ENCODE measurements at places on chromosomes 6 and 20.

GRCh38 chr20:6184086-6184485, 61.3 kb upstream of the FERMT1 start:
- DNase-seq: no peak

DNA sequence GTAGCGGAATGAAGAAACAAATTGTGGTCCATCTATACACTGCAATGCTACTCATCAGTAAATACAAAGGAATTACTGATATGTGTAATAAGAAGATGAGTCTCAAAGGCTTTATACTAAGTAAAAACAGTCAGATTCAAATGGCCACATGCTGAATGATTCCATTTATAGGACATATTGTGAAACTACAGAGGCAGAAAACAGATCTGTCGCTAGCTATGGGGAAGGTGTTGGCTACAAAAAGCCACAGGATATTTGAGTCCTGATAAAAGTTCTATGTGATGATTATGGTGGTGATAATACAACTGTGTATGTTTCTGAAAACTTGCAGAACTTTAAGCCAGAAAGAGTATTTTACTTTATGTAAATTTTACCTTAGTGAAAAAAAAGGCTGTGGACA, 313.2 kb downstream of the HDGFL1 start:
- no peak for DNase-seq

DNA sequence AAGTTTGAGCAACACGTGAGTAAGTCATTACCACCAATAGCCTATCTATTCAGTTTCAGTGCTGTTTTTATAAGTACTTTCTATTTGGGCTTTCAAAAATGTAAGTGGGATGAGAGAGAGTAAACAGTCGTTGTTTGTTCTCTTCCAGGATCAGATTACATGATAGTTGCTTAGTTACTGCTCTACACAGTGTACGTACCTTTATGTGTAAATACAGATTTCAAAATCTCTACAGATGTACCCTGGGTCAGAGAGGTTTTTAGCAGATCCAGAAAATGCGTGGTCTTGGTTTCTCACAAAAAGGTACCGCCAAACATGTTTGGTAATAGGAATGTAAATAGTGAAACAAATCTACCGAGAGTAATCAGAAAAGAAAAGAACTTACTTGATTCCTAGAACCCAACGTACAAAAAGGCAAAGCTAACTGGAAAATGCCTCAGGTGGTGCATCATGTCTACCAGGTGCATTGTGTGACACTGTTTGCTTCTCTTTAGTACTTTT, 421.1 kb downstream of the BCKDHB start:
- no peak for DNase-seq

GRCh38 chr6:37889051-37889450, 69.5 kb downstream of the ZFAND3 start:
- DNase-seq: no peak

DNA sequence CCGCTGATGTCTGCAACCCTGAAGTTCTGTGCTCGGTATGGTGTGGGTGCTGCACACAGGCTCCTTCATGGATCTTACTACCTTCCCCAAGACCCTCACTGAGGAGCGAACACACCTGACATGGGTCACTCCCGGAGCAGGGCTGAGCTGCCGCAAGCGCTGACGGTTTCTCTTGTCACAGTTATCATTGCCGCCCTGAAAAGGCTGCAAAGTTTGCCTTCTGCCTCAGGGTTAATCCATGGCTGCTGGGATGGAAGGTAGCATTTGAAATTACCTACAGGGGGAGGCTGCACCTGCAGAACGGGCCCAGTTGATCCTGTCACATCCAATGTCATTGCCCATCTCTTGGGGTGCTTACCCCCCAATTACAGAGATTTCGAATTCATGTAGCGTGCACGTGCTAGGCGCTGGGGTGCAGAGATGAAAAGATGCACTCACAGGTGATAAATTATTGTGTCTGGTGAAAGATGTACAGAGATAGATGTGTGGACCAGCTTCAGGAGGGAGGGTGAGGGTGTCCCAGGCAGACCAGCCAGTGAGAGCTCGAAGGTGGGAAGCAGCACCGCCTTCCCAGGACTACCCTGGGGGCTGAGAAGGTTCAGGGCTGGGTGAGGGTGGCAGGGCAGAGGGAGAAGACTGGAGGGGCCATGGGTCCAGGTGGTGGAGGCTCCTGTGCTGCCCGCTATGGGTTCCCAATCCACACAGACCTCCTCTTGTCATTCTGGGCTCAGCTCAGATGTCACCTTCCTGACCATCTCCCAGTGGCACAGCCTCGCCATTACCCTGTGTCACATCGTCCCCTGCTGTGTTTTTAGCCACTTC, 120.1 kb downstream of the SYCP2 start:
- DNase-seq: no peak

GRCh38 chr6:159427771-159428170, 258.6 kb downstream of the FNDC1 start:
- DNase-seq: no peak

GRCh38 chr20:44792796-44793195, 17.6 kb downstream of the RIMS4 start:
- DNase-seq: no peak

DNA sequence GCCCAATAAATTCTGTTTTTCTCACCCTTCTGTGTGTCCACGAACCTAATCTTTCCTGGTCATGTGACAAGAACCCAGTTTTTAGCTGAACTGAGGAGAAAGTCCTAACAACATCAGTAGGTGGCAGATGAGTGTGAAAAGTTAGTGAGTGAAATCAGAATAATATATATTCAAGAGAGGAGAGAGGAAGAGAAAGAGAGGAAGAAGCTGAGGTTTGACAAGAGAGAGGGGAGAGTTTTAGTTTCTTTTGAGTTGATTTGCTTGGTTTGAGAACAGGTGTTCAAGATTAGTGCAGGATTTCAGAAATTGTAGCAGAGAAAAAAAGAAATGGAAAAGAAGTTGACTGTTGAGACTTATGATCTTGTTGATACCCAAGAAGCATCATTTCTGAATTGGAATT, 930.5 kb upstream of the FLRT3 start:
- DNase-seq: no peak

DNA sequence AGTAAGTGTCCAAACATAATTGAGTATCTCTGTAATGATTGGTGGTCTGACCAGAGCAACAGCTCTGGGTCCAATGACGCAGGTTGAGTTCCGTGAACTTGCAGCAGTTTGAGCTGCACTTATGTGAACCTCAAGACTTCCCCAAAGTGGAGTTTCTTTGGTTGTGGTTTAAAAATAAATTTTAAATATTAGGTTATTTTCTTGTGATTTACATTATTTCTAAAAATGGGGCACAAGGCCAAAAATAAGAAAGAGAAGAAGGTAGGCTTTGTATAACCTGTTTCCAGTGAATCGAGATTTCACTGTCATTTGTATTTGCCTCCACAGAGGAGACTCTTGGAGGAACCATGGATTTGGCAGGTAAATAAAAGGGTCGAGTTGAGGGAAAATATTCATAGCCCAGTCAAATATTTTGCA, 166.4 kb upstream of the ZNF217 start:
- no peak for DNase-seq
